Transverse colon (tissue), 4 donors: ENCODE measurements at places on chromosomes 4 and X. TPM values are rescaled to one million over a fixed set of nuclear protein-coding genes. Genes with fewer than 3 reads are reported as not detected.
A peak's percentile ranks its signal among the peaks of the same experiment; 100 is the strongest.

DNA sequence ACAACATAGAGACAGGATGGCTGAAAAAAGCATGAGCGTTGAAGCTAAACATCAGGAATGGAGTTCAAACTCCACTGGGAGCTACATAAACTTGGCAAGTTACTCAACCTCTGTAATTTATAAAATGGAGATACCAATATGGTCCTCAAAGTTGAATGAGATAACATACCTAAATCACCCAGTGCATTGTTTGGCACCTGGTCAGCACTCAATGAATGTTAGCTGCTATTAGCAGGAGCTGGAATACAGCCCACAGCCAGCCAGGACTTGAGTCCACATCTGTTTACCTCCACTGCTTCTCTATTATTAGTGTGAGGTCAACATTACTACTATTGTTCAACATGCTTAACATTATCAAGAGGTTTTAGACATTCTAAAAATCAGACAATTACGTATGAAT, 97.9 kb downstream of the NR3C2 start:
- H3K4me3 ChIP-seq = no peak overlapping the region
- H3K27ac ChIP-seq = no peak overlapping the region
- H3K36me3 ChIP-seq = no peaks in the 10 kb centered on the region
- peaks cover 19% of the 10 kb centered on the region for H3K4me1 ChIP-seq
- H3K27me3 ChIP-seq = no peaks in the 10 kb centered on the region
- no peak for DNase-seq

- no peaks in the 10 kb centered on the region for H3K36me3 ChIP-seq
- H3K27ac ChIP-seq = no peak overlapping the region
- no peaks in the 10 kb centered on the region for H3K27me3 ChIP-seq
- no peaks in the 10 kb centered on the region for H3K4me1 ChIP-seq
- peak overlapping the region; percentile 13 for H3K4me3 ChIP-seq
Observed at GRCh38 chr4:163544407-163545038, 50.0 kb downstream of the TMA16 start.

DNA sequence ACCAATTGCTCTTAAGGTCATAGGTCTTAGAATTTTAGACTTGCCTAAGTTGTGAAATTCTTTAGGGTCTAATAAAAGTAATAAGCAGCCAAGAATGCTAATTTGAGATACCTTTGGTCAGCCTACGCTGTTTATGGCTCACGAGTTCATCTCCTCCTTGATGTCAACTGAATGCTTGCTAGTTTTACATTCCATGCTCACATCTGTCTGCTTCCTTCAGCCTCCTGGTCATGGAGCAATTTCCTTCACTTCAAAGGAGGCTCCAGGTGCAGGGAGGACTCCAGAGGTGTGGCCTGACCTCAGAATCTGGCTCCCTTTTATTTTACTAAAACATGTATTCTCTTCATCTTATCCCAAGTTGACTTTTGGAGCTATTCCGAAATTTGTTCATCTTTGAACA, 23.3 kb upstream of the LNX1 start:
- no peaks in the 10 kb centered on the region for H3K36me3 ChIP-seq
- DNase-seq = peak; percentile 24
- H3K4me1 ChIP-seq = no peaks in the 10 kb centered on the region
- no peak overlapping the region for H3K4me3 ChIP-seq
- H3K27me3 ChIP-seq = no peaks in the 10 kb centered on the region
- no peak overlapping the region for H3K27ac ChIP-seq

NAT8L gene
- 0.14 TPM for total RNA-seq

ARHGAP10 gene
- total RNA-seq = 27.3 TPM

GRCh38 chr4:77154761-77155499, 2.1 kb upstream of the CCNG2 start:
- peak overlapping the region; percentile 94 for H3K27ac ChIP-seq
- no peak for DNase-seq
- H3K4me3 ChIP-seq = no peak overlapping the region
- no peaks in the 10 kb centered on the region for H3K27me3 ChIP-seq

GRCh38 chr4:89797117-89797516, 39.8 kb downstream of the SNCA start:
- H3K27me3 ChIP-seq = no peaks in the 10 kb centered on the region
- no peak overlapping the region for H3K27ac ChIP-seq
- no peak for DNase-seq
- no peak overlapping the region for H3K4me3 ChIP-seq
- no peaks in the 10 kb centered on the region for H3K36me3 ChIP-seq
- H3K4me1 ChIP-seq = no peaks in the 10 kb centered on the region

ADH4 gene
- 0.55 TPM for total RNA-seq

DNA sequence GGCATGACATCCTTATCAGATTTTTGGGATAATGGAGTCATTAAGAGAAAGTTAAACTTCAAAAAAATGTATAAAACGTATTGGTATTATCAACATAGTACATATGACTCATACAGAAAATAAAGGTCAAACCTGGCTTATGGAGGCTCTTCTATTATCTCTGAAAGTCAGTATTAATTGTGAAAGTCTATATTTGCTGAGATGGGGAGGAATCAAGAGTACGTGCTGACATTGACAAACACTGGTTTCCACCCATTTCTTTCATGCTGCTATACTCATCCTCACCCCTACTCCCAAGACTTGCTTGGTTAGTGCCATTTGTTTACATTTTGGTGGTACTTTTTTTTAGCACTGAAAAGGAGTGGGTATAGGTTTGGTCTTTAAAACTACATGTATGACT, 30.8 kb upstream of the PLA2G12A start:
- H3K4me1 ChIP-seq = no peaks in the 10 kb centered on the region
- DNase-seq = no peak
- no peaks in the 10 kb centered on the region for H3K36me3 ChIP-seq
- no peak overlapping the region for H3K4me3 ChIP-seq
- H3K27ac ChIP-seq = no peak overlapping the region

- no peaks in the 10 kb centered on the region for H3K4me1 ChIP-seq
- no peak overlapping the region for H3K4me3 ChIP-seq
- no peak overlapping the region for H3K27ac ChIP-seq
- no peaks in the 10 kb centered on the region for H3K36me3 ChIP-seq
Observed at GRCh38 chr4:86549163-86549788, 44.8 kb upstream of the PTPN13 start.

- no peak overlapping the region for H3K4me3 ChIP-seq
- DNase-seq = no peak
- no peaks in the 10 kb centered on the region for H3K36me3 ChIP-seq
- H3K27me3 ChIP-seq = no peaks in the 10 kb centered on the region
- no peak overlapping the region for H3K27ac ChIP-seq
Observed at GRCh38 chrX:72050011-72050410, 81.7 kb downstream of the RTL5 start.

- DNase-seq = no peak
- no peak overlapping the region for H3K4me3 ChIP-seq
- H3K27ac ChIP-seq = no peak overlapping the region
- no peaks in the 10 kb centered on the region for H3K27me3 ChIP-seq
- H3K4me1 ChIP-seq = peaks cover 15% of the 10 kb centered on the region
Observed at GRCh38 chr4:113288696-113289095, 239.2 kb downstream of the ANK2 start.

UFSP2 gene
- 5.2 TPM for total RNA-seq

GRCh38 chr4:121278811-121279368, 101.9 kb downstream of the QRFPR start:
- H3K36me3 ChIP-seq = no peaks in the 10 kb centered on the region
- H3K27me3 ChIP-seq = no peaks in the 10 kb centered on the region
- no peak overlapping the region for H3K27ac ChIP-seq
- H3K4me3 ChIP-seq = no peak overlapping the region
- no peak for DNase-seq
